ENCODE measurements at places on chromosomes 12 and 14.

DNA sequence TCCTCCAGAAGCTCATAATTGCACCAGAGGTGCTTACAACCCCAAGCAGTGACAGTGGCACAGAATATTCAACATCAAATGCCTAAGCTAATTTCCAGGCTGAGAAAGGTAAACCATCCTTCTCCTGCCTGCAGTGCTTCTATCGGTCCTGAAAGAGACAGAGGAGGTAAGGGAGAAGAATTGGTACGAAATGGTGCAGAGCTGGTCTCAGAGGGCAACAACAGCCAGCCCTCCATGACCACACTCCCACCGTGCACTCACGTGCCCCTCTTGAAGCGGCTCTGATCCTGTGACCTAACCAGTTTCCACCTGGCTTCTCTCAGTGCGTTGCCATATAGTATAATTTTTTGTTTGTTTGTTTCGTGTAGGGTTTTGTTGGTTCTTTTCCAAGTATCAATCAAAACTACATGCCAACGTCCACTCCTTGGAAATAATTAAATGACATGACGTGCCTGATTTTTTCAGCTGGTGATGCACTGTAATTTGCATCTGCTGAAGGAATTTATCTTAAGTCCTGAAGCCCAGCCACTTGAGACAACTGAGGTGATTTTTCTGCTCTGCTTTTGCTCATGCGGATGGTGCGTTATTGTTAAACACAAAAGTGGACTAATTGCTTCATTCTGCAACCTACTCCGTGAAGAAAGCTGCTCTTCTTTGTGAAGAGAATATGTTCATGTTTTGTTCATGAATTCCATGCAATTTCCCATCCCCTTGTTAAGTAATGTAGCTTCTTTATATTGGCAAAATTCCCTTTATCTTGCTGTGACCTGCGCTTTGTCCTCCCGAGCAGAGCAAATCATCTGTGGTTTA is 1.3 kb upstream of the ATP2A2 start:
- DNase-seq = peak; percentile 30

GRCh38 chr14:104361921-104362681 is 217.5 kb upstream of the C14orf180 start:
- no peak for DNase-seq

GRCh38 chr12:26614011-26614616 is 218.9 kb downstream of the ITPR2 start:
- DNase-seq = peak; percentile 13

DNA sequence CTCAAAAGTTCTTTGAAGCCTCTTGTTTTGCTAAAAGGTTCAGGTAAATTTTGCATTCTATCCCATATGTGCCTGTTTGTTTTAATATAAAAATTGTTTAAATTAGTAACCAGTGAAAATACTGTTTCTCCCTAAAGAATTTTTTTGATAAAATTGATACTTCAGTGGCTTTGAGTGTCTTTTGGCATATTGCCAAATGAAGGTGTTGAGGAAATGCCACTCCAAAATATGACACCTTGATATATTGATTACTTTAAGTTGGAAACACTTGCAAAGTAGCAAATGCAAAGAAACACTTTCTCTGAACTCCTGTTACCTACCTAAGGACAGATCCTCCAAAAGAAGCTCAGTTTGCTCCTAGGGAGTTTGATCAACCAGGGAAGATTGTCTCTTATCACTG is 8.4 kb downstream of the STYX start:
- no peak for DNase-seq

GRCh38 chr14:102085488-102085887 is 1.4 kb downstream of the HSP90AA1 start:
- no peak for DNase-seq

DNA sequence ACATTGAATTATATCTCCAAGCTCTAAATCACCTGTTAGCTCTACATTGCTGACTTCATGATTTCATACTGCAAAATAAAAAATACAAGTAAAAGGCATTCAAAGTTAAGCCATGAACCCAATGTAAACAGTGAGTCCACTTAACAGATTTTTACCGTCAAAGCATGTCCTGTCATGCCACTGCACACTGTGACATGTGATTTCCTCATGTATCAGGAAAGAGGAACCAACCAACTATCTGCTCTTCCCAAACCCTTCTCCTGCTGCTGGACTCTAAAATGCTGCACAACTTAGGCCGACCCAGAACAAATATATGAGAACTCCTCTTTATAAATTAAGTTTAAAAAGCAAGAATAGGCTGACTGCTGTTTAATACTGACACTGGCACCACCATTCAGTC is 37.5 kb downstream of the TM7SF3 start:
- DNase-seq = no peak

DNA sequence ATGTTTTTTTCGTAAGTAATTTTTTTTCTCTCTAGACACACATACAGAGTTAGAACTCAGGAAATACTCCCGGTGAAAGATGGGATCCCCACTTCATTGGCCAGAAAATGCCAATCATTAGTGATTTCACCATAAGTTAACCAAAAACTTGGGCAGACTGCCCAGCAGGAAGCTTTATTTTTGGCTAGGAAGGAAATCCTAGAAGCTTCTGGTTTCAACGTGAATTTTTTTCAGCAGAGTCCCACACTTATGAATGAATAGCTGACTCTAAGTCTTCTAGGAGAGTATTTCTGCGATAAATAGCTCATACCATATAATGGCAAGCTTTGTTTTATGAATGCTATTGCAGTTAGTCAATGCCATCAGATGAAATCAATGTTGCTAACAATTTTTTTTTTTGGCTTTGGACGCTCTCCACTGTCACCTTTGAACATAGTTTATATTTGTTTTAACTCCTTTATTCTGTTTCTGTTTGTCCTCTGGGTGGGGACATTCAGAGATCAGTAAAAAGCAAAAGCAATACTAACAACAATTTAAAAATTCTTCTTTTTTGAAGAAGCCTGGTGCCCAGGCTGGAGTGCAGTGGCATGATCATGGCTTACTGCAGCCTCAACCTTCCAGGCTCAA is 9.5 kb downstream of the PPP1CC start:
- DNase-seq = peak; percentile 83

DNA sequence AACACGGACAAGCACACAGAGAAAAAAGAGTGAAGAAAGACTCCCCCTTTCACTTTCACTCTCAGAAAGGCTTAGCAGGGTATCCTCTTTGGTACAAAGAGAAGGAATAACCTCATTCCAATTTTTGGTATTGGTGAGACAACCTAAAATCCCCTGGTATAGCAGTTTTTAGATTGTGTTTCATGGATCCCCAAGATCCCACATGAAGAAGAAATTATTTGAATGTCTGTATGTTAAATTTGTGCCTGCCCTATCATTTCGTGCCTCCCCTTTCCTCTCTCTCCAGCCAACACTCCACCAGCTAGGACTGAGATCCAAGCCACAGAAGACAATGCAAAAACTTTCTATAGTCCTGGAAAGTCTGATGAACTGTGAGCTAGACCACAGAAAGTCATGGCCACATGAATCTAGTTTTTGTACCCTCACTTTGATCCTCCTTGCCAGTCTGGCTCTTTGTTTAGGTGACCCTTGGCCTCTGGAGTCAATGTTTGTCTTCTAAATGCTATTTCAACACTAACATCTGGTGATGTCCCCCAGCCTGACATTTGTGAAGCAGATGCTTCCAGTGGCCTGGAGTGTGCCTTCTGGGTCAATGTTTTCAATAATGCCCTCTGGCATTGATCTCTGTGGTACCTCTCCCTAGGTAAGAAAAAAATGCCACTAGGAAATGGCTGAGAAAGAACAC is 181.9 kb upstream of the BMP4 start:
- DNase-seq = peak; percentile 65

DNA sequence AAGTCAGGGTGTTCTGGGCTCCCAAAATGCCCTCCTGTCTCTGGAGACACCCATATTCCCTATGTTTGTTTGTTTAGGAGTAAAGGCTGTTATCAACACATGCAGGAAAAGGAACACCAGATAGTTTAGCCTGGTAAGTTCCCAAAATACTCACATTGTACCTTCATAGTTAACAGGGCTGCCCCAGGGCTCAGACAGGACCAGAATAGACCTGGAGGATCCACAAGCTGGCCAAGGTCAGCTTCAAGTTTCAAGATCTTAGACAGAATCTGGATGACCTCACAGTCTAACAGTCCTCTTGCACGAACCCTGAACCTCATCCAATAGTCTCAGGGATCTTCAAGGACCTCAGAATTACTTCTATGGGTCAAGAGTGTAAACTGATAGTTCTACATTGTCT is 18.1 kb upstream of the HSP90B1 start:
- DNase-seq = no peak

DNA sequence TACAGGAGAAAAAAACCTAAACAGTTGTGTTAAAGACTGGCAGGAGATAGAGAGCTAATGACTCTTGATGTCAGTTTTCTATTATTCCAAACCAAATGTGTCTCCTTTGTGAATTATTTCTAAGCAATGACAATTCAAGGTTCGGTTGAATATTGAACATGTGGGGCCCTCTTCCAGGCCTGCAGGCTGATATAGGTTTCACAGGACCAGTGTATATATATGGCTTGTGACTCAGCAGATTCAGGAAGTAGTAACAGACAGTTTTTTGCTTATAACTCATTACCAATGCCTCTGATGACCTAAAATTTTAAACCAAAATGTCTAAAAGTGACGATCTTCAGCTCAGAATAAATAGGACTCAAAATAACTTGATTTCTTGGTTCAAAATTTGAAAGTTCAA is 33.7 kb upstream of the NPAS3 start:
- DNase-seq = no peak

GRCh38 chr12:27998170-27998569 is 25.6 kb upstream of the PTHLH start:
- DNase-seq = no peak

- DNase-seq = no peak
Measured at GRCh38 chr12:31765931-31766330, 37.1 kb upstream of the AMN1 start.

DNA sequence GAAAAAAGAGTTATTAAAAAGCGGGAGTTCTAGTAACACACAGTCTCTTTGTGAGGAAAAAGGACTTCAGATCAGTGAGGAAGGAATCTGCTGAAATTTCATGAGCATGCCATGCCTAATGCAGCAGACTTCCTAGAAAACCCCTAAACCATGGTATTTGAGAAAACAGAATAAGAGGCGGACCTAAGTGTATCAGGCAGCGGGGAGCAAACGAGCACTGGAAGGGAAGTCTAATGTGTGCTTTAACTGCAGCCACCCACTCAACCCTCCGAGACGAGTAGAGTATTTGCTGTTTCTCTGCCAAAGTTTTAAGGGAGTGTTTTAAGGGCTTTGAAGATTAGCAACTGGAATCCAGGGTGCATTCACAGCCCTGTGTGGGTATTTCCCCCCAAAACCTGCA is 36.5 kb downstream of the ACADS start:
- DNase-seq = no peak

- no peak for DNase-seq
Measured at GRCh38 chr12:58930770-58931324, 10.5 kb upstream of the LRIG3 start.

DNA sequence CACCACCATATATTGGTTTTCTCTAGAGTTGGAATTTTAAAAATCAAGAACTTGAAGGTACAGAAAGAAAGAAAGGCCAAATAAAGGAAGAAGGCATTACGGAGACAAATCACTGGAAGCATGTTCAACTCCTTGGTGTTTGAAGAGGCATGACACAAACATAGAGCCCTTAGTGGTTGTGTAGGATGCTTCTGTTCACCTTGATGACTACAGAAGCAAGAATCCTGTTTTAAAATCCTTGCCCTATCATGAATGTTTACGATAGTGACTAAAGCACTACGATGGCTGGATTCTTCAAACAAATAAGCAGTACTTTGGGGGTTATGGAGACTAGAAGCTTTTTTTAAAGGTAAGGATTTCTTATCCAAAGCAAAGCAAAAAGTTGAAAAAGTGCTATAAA is 10.3 kb upstream of the ISM2 start:
- DNase-seq = no peak

DNA sequence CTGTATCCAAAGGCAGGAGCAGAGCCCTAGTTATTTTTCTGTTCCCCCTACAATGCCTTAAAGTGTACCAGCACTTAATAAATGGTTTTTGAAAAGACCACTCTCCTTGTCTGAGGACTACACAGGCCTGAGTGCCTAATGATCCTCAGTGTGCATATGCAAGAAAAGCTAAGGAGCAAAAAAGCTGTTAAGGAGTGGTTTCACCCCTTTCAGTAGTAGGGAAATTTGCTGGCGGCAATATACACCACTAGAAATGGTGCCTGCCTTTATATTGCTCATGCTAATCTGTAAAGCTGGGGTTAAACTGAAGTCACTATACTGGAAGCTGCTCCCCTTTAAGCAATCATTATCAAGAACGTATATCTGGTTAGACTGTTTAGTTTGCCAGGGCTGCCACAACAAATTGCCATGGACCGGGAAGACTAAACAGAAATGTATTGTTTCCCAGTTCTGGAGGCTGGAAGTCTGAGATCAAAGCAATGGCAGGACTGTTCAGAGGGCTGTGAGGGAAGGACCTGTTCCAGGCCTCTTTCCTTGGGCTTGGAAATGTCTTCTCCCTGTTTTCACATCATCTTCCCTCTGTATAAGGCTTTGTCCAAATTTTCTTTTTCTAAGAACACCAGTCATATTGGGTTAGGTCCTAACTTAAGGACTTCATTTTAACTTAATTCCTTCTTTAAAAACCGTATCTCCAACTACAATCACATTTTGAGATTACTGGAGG is 30.2 kb downstream of the PRDM4 start:
- DNase-seq = no peak

DNA sequence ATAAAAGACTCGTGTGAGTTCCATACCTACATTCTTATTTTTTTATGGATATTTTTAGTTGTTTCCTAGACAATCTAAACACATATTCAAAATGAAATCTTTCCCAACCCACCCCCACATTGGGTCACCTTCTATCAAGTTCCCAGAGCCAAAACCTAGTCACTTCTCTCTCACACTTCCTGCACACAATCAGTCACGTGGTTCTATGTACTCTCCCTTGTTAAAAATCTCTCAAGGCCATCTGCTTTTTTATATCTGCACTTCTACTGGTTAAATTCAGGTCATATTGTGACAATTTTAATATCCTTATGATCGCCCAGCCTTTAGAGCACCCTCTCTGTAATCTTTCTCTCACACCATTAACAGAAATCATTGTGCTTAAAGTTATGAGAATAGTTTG is 175.0 kb upstream of the SYT10 start:
- DNase-seq = no peak

GRCh38 chr12:52708010-52708409 is 4.7 kb upstream of the KRT77 start:
- no peak for DNase-seq

DNA sequence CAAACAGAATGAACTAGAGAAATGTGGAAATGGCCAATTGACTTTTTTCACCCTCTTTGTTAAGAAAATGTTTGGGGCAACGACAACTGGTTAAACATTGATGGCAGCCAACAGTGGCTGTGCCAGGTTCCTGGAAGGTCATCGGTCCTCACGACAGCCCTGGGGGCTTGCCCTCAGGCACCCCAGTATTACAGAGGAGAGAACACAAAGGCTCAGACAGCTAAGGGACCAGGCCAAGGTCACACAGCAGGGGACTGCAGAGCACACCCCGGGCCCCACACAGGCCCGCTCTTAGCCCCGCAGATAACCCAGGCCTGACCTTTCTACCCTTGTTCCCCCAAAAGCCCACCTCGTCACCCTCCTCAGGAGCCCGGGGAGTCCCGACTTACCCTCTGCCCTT is 1.3 kb downstream of the TRPV4 start:
- no peak for DNase-seq

Measured in fibroblast of gingiva (primary cell).